ENCODE measurements at places on chromosomes 11 and 22. TPM values are rescaled to one million over a fixed set of nuclear protein-coding genes. Genes with fewer than 3 reads are reported as not detected.
A peak's percentile ranks its signal among the peaks of the same experiment; 100 is the strongest.

DNA sequence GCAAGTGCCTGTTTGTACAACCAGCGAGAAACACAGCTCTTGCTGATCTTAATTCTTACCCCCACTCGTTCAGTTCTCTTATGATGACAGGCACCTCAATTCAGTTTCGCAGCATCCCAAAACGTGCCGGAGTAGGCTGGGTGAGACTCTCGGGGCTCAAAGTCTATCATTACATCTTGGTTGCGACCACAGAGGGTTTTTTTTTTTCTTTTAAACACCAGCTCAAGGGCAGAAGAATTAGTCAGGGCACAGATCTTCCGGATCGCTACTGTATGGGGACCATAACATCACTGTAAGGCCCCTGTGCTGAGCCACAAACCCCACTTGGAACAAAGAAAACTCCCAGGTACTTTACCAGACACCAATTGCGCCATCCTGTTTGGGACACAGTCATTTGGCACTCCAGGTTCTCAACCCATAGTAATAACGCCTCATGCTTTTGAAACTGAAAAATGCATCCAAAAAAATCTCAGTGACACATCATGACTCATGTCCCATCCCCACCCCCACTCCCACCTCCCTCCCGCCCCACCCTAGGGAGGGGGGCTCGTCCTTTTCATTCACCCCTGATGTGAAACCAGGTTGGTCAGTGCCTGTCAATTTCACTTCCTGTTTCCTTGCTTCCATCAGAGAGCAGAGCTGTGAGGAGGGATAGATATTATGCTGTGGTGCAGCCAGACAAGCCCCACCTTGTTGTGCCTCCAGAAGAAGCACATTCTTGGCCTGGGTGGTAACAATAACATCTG, 41.0 kb upstream of the CD5 start:
- peaks cover 3% of the 10 kb centered on the region for H3K27me3 ChIP-seq
- peaks cover 66% of the 10 kb centered on the region for H3K4me1 ChIP-seq
- peaks cover 74% of the 10 kb centered on the region for H3K36me3 ChIP-seq
- peak overlapping the region; percentile 91 for H3K27ac ChIP-seq

DNA sequence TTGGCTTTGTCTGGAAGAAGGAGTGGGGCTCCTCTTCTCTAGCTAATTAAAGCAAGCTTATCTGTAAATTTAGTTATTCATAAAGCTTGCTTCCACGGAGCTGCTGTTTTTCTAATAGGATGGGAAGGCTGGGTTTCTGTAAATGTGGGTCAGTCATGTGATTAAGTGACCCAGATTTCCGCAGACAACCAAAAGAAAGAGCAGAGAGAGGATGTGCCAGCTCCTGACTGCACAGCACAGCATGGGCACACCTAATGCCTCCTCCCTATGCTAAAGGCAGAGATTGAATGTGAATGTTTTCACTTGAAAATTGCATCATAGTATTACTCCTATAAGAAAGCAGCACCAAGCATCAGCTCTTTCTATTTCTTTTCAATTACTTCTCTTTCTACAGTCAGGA, 160.2 kb downstream of the FAT3 start:
- no peaks in the 10 kb centered on the region for H3K4me1 ChIP-seq
- H3K27ac ChIP-seq = no peak overlapping the region
- H3K36me3 ChIP-seq = no peaks in the 10 kb centered on the region
- H3K4me3 ChIP-seq = no peak overlapping the region

DNA sequence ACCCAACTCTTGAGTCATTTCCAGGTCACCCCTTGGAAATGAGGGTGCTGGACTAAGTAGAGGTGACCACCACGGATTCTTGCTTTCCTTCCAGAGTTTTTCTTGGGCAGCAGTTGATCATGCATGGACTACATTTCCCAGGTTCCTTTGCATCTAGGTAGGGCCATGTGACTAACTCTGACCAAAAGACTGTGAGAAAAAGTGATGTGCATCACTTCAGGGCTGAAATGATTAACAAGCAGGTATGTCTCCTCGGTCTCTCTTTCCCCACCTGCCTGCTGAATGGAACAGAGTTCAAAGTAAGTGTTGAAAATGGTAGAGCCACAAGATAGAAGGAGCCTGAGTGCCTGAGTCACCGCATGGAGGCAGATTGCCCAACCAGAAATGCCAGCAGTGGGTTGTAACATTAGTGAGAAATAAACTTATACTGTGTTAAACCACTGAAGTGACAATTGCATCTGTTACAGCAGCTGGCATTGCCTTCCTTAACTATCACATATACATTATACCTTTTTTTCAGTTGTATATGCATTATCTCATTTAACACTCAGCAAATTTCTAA, 113.5 kb downstream of the MN1 start:
- H3K4me3 ChIP-seq = no peak overlapping the region
- no peak overlapping the region for H3K27ac ChIP-seq
- H3K4me1 ChIP-seq = no peaks in the 10 kb centered on the region
- no peaks in the 10 kb centered on the region for H3K27me3 ChIP-seq
- no peak for DNase-seq
- no peaks in the 10 kb centered on the region for H3K36me3 ChIP-seq

DNA sequence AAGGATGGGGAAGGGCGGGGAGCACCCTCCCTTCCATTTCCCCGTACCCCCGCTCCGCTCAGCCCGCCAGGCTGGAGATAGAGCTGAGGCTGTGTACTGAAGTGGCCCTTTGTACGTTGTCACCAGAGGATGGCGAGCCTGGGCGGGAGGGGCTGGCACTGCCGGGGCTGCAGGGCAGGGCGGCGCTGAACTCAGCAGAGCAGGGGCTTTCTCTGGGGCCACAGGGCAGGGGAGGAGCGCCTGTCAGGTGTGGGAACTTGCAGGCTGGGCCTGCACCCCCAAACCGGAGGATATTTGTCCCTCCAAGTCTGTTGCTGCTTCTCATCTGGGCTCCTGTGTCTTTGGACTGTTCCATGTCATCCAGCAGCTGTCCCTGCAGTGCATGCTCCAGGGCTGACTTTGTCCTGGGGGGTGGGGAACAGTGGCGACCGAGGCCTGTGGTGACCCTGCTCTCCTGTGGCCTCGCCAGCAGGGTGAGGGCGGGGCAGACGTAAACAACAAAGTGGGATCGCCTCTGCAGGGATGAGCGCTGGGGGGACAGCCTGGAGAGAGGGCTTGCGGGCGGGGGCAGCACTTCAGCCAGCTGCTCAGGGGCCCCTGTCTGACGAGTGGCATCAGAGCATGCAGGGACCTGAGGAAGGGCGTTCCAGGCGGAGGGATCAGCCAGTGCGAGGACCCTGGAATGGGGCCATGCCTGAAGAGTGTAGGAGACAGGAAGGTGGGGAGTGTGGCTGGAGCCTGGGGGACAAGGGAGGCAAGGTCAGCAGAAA, 13.1 kb downstream of the MGAT3 start:
- no peak for DNase-seq
- no peak overlapping the region for H3K27ac ChIP-seq
- no peaks in the 10 kb centered on the region for H3K36me3 ChIP-seq
- peaks cover 3% of the 10 kb centered on the region for H3K27me3 ChIP-seq
- peaks cover 19% of the 10 kb centered on the region for H3K4me1 ChIP-seq
- H3K4me3 ChIP-seq = no peak overlapping the region

GRCh38 chr11:17991783-17992433, 20.9 kb downstream of the SERGEF start:
- DNase-seq = peak; percentile 82
- H3K36me3 ChIP-seq = peaks cover 29% of the 10 kb centered on the region
- no peaks in the 10 kb centered on the region for H3K27me3 ChIP-seq
- H3K4me3 ChIP-seq = no peak overlapping the region
- peaks cover 2% of the 10 kb centered on the region for H3K4me1 ChIP-seq

DNA sequence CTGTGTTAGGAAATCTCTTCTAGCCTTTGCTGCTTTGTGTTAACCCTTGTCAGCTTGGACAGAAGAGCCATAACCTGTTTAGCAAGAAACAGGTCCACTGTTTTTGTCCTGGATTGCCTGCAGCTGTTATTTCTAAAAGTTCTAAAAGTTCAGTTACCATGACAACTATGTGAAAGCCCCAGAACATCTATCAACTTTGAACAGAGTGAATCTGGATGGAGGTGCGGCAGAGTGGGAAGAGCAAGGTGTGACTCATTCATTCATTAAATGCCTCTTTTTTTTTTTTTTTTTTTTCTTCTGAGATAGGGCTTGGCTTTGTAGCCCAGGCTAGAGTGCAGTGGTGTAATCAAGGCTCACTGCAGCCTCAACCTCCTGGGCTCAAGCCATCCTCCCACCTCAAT, 50.5 kb downstream of the RBX1 start:
- H3K36me3 ChIP-seq = no peaks in the 10 kb centered on the region
- H3K27me3 ChIP-seq = peaks cover 11% of the 10 kb centered on the region
- peaks cover 2% of the 10 kb centered on the region for H3K4me1 ChIP-seq
- no peak overlapping the region for H3K27ac ChIP-seq

GRCh38 chr11:14499178-14499559, 442 bp downstream of the COPB1 start:
- peaks cover 34% of the 10 kb centered on the region for H3K4me1 ChIP-seq
- peak overlapping the region; percentile 96 for H3K27ac ChIP-seq
- no peaks in the 10 kb centered on the region for H3K27me3 ChIP-seq
- H3K36me3 ChIP-seq = peaks cover 43% of the 10 kb centered on the region
- peak; percentile 82 for DNase-seq

MMP12 gene
- not detected for total RNA-seq

Measured in activated CD4-positive, alpha-beta T cell treated with anti-CD3 and anti-CD28 coated beads, Interleukin-2, amount 10 ng/mL, durations not matched to agents 24 days and 14 days (primary cell).